Right lung (tissue), 10 donors: ENCODE measurements at places on chromosomes 3 and 15.
A peak's percentile ranks its signal among the peaks of the same experiment; 100 is the strongest.

- no peak for DNase-seq
Observed at GRCh38 chr15:22945071-22945470, 35.1 kb downstream of the CYFIP1 start.

GRCh38 chr3:44782891-44783290 is 21.3 kb downstream of the KIF15 start:
- no peak for DNase-seq

GRCh38 chr3:188595890-188596376 is 442.0 kb downstream of the LPP start:
- DNase-seq, result no peak

GRCh38 chr3:138186221-138186620 is 880 bp upstream of the ARMC8 start:
- DNase-seq, result no peak

DNA sequence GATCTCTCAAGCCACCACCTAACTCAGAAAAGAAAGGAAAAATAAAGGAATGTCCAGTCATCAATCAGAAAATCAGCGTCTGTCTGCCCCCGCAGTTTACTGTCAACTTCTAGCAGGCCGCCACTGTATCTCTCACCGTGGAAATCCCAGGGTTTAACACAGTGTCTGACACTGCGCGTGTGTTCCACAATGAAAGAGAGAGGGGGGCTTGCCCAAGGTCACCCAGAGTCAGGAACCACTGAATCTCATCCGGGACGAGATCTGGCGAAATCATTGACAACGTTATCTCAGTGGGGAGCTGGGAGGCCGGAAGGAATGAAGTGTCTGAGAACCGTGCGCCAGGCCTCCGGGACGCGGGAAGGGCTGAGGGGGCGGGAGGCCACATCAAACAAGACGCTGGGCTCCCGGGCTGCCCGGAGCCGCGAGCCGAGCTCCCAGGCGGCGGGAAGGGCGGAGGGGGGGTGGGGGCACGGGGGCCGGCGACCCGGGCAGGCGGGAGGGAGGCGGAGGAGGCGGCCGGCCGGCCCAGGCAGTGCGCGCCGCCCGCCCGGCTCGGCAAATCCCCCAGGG is 2.2 kb upstream of the HES1 start:
- peak; percentile 79 for DNase-seq

GRCh38 chr3:118772547-118773011 is 262.1 kb downstream of the IGSF11 start:
- DNase-seq, result no peak

- DNase-seq, result peak; percentile 69
Observed at GRCh38 chr15:85750319-85751290, 44.1 kb downstream of the KLHL25 start.

DNA sequence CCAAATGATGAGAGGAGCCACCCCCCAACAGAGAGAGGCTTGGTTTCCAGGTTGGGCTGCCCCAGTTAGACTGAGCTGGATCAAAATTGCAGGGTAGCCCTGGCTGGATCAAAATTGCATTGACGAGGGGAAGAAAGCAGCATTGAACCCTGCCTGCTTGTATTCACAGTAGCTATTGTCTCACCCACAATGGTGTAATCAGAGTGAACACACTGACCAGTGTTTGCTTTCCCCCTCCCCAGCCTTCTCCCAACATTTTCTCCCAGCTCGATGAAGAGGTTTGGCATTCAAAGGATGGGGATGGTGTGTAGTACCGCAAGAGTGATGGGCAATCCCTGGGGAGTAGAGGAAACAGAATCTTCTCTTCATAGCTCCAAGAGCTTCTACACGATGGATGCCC is 223.8 kb downstream of the ADAMTS9 start:
- DNase-seq, result no peak

- peak; percentile 61 for DNase-seq
Observed at GRCh38 chr3:28667646-28668621, 319.3 kb upstream of the AZI2 start.

DNA sequence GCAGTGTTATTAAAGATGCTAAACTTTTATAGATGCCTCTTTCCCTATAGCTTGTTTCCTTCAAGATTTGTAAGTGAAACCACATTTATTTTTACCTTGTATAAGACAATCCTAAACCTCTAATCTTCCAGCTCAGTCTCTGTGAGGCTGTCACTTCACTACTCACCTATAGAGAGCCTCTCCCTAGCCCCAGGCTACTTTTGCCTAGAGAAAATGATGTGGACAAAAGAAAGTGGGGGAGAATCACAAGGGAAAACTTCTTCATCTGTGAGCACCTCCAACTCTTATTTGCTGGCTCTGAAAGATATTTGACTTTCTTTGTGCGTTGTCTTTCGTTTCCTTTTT is 74.9 kb upstream of the SCN5A start:
- no peak for DNase-seq

DNA sequence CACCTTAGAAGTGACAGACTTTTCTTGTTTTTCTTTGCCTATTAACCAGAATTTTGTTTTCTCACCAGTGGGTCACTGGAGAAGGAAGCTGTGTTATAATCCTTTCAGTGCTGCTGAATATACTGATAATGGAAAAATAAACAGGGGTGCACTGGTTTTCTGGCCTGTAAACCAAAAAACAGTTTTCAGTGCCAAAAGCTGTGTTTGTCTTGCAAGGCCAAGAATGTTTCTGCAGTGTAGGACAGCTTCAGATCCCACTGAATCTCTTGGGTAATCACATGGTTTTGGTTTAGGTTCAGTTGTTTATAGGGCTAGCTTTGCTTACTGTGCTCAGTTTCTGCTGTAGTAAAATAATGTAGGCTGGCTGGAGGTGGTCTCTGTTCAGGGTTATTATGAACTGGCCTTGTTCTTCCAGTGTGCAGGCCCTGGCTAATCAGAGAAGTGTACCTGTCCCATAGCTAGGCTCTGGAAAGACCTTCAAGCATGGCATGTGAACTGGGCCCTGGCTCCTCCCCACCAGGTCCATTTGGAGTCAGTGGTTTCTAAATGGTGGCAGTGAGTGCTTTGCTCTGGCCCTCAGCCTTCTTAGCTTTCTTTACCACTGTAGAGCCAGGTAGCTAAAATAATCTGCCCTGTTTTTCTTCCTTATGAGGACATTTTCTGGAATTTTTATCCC is 18.7 kb downstream of the PDE8A start:
- DNase-seq, result no peak

- DNase-seq, result peak; percentile 81
Observed at GRCh38 chr3:184691397-184692231, 20.2 kb downstream of the MAGEF1 start.

- DNase-seq, result no peak
Observed at GRCh38 chr3:159791336-159791735, 197.3 kb upstream of the IL12A start.

GRCh38 chr3:197181741-197182140 is 116.7 kb downstream of the DLG1 start:
- peak; percentile 52 for DNase-seq

GRCh38 chr15:93066224-93066681 is 22.8 kb downstream of the RGMA start:
- DNase-seq, result no peak

DNA sequence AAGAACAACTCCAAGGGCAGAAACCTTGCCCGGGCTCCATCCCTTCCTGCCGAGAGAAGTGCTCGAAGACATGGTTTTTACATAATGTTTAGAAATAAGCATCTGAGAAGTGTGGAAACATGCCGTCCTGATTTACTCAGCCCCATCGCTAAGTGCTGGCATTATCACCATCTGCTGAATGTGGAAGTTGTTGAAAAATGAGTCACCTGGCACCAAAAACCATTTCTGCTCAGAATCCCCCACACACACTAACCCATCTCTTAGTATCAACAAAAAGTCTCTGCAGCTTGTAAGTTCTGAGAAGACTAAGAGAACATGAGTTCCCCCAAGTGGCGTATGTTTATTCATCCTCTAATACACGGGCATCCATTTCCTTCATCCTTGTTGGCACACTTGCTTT is 51.0 kb upstream of the ARL8B start:
- no peak for DNase-seq

DNA sequence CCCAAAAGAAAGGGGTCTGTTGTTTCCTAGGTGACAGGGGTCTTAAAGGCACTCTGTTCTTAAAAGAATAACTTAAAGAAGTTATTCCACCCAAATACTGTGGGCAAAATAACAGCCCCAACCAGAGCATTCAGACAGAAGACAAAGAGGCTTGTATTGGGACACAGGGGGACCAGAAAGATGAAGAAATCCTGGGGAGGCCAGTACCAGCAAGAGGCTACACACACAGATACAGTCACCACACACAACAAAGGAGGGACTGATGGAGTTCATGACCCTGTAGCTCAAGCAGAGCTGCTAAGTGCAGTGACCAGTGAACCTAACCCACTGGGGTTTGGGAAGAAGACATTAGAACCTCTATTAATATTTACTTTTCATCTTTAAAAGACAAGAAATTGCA is 59.0 kb downstream of the MTHFS start:
- no peak for DNase-seq

- no peak for DNase-seq
Observed at GRCh38 chr15:83871808-83872559, 218.1 kb downstream of the ADAMTSL3 start.

- DNase-seq, result no peak
Observed at GRCh38 chr3:124281453-124282316, 289.8 kb upstream of the ROPN1 start.

- DNase-seq, result no peak
Observed at GRCh38 chr3:189792046-189792929, 161.1 kb downstream of the TP63 start.

- DNase-seq, result no peak
Observed at GRCh38 chr15:36175741-36176291, 403.6 kb upstream of the CDIN1 start.

DNA sequence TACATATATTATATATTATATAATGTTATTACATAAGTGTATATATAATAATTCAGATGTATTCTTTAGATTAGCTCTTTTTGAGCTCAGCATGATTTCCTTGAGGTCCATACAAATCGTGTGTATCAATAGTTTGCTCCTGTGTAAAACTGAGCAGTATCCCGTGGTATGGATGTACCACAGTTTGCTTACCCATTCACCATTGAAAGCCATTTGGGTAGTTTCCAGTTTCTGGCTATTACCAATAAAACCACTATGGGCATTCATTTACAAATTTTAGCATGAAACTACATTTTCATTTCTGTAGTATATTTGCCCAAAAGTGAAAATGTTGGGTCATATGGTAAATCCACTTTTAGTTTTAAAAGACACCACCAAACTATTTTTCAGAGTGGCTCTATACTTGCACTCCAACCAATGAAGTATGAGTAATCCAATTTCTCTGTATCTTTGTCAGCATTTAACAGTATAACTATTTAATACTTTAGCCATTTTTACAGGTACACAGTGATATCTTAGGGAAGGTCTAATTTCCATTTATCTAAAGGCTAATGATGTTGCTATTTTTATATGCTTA is 1361.4 kb upstream of the GBE1 start:
- no peak for DNase-seq

GRCh38 chr3:64578797-64579196 is 109.0 kb downstream of the ADAMTS9 start:
- no peak for DNase-seq

DNA sequence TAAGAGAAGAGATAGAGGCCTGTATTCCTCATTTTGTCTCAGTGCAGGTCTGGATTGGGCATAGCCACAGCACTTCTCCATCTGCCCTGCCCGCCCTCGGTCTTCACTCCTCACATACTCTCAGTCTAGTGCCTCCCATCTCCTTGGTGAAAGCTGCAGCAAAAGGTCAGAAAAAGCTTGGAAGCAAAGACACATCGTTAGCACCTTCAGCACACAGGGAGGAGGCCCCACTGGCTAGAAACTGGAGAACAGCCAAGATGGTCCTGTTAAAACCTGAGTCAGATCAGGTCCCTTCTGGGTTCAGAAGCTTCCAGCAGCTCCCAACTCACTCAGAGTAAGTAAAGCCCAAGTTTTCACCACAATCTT is 1.6 kb upstream of the KLF15 start:
- DNase-seq, result no peak

DNA sequence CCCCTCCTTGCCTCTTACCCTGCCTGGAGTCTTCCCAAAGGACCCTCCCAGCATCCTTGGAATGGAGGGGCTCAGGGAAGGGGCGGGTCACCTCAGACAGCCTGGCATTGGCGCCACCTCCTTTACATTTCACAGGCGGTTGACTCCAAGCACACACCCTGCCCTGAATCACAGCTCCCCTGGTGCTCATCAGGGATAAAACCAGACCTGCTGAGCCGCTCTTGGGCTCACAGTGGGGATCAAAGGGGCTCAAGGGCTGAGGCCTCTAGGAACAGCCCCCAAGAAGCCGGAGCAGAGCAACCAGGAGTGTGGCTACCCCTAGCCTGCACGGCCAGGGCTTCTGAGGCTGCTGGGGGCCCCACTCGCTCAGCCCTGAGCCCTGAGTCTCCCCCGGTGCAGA is 16.6 kb downstream of the LINGO1 start:
- DNase-seq, result no peak

DNA sequence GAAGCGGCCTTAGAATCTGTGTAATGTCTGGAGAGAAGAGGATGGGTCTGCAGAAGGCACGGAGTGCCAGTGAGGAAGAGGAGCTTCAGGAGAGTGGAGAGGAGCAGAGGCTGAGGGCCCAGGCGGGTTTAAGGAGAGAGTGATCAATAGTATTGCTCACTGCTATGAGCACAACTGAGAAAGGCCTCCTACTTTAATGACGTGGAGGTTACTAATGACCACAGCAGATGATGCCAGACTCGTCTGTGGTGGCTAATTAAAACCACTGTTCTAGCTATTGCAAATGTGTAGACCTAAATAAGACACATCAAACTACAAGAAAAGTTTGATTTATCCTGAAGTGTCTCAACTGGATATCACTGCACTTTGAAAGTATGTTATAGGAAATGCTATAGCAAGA is 33.2 kb downstream of the MTMR10 start:
- DNase-seq, result no peak

- no peak for DNase-seq
Observed at GRCh38 chr3:42184651-42185443, 81.1 kb downstream of the CCK start.

GRCh38 chr15:88529021-88529630 is 17.4 kb downstream of the DET1 start:
- no peak for DNase-seq

DNA sequence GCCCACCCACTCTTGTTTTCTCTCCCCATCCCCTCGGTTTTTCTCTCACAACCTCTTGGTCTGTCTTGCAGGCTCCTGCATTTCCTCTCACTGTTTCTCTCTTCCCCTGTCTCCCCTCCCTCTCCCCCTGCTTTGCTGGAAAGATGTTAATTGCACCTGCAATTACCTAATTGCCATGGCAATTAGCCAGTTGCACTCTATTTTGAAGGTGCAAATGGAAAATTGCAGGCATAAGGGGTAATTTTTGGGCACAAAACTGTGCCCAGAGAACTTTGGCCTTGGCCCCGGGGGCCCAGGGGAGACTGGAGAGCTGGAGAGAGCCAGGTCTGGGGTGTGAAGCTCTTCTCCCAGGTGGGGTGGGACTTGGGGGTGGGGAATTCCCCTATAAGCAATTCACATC is 164.5 kb upstream of the TLE3 start:
- DNase-seq, result no peak
